Activated T-helper 17 cell treated with anti-CD3 and anti-CD28 coated beads, Interleukin-2, amount 50 U/mL, for 72 hours (primary cell): ENCODE measurements at places on chromosomes 13 and 19.
A peak's percentile ranks its signal among the peaks of the same experiment; 100 is the strongest.

DNA sequence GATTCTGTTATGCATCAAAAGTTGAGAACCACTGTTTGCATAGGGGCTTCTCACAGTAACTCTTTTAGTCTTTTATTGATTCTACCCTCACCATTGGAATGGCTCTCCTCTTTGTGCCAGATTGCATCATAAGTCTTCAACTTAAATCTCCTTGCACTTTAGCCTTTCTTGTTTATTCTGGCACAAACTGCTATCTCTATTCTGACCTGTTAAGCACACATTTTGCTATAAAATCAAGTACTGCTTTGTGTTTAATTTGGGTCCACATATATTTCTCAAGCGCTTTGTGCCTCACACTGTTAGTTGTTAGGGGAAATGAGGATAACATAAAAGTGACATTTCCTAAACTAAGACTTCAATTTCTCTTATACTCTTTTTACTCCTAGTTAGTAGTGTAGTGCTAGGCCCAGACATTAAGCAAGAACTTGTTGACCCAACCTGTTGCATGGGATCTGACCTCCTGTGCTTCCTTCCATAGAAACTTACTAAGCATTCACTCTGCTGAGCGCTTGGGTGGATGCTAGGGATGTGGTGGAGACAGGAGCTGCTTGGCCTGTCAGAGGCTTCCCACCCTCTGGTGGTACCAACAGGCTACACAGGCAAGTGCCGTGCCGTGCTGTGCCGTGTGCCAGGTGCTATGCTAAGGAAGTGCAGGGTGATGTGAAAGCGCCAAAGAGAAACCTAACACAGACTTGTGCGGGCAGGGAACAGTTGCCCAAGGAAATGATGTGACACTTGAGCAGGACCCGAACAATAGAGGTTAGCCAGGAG is 1.2 kb downstream of the UTP14C start:
- no peak for ATAC-seq

GRCh38 chr19:33864311-33864850 is 67.7 kb downstream of the KCTD15 start:
- ATAC-seq, result no peak

DNA sequence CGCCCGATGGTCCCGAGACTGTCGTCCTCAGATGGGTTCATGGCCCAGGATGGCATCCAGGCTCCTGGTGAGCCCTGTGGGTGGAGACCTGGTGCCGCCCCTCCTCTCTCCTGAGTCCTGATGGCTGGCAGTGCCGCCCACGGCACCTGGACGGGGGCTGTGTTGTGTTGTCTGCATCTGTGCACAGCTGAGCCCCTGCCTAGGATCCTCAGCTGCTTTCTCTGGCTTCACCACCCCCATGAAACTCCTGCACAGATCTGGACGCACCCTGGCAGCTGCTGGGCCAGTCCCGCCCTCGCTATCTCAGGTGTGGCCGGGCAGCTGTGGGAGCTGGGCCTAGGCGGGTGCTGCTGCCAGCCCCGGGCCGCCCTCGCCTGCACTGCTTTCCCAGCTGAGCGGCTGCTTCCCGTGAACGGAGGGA is 27.7 kb downstream of the MCF2L start:
- ATAC-seq, result no peak

GRCh38 chr19:18772620-18773587 is 18.2 kb downstream of the COMP start:
- ATAC-seq, result no peak

GRCh38 chr13:85298387-85298924 is 500.8 kb downstream of the SLITRK6 start:
- ATAC-seq, result no peak

- ATAC-seq, result no peak
Measured at GRCh38 chr13:75724752-75725517, 88.8 kb downstream of the LMO7 start.

- ATAC-seq, result peak; percentile 40
Measured at GRCh38 chr13:23776698-23777574, 112.3 kb downstream of the MIPEP start.

- ATAC-seq, result no peak
Measured at GRCh38 chr19:12949363-12950283, 4.0 kb downstream of the RAD23A start.

DNA sequence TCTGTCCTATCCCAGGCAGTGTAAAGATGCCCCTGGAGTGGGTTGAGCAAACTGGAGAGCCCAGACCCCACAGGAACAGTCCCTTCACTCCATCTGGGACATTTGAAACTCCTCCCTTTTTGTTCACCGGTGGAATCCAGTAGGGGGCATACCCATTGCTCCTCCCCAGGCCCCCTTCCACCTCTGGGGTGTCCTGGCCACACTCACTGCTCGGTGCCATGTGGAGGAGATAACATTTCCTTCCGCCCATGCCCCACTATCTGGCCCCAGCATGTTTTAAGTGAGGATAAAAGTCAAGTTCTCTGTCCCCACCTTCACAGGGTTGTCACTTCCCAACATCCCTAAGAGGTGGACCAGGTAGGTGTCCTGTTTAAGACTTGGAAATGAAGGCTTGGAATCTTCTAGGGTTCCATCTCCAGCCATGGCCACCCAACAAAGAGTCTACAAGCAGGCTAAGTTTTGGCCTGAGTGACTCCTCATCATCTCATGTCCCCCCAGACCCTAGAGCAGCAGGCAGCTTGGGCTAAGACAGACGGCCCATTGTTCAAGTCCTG is 9.3 kb downstream of the ZNF526 start:
- ATAC-seq, result no peak

DNA sequence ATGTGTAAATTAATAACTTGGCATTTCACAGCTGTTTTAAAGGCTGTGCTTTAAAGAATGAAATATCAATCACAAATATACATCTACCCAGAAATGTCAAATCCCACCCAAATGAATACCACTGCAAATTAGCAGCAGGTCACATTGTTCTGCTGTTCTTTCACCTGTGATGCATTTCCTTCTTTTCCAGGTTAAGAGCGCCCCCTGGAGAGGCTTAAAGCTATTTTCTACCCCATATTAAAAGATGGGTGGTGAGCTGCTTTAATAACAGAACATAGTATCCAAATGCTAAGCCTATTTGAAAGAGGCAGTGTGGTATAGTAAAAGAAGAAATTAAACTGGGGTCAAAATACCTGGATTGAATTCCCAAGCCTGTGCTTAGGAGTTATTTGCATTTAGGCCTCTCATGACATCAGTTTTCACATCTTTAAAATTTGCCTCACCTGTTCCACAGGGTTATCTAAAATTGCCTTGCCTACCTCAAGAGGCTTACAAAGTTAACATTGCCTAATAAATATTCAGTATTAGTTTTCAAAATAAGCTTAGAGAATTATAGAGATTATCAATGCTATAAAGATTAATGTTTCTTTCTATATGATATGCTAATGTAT is 396.9 kb upstream of the SLITRK5 start:
- ATAC-seq, result no peak

DNA sequence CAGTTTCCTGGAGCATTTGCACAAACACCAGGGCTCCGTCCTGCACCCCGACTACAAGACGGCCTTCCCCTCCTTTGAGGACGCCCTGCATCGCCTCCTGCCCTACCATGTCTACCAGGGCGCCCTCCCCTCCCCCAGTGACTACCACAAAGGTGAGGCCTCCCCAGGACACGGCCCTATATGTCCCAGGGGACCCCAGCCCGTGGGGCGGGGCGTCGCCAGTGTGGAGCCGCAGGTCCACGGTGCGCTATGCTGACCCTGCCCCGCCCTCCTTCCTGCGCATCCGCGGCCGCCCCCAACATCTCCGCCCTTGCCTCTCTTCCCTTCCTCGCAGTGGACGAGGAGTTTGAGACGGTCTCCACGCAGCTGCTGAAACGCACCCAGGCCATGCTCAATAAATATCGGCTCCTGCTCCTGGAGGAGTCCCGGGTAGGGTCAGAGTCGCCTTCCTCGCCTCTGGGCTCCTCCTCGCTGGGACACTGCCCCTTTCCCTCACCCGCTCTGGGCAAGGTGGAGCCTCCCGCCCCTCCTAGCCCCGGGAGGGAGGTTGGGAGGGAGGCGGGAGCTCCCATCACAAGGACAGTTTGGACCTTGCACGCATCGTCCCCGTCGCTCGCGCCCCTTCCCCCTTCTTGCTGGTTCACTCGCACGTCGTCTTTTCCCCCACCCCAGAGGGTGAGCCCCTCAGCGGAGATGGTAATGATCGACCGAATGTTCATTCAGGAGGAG is 14.4 kb upstream of the EHD2 start:
- no peak for ATAC-seq

DNA sequence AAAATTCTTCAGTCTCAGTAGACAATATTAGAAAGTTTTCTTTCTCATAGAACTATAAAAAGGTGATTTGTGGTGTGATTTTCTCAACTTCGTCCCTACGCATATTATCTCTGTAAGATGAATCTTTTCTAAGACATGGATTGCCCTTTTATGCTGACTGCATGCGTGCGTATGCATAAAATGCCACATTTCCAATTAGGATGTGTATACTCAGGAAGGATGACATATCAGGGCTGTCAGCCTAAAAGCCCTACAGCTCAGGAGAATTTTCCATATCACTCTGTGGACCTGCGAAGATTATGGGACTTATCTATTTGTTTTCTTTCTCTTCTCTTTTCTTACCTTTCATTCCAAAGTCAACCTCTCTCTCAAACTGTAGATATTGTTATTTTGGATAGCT is 166.5 kb upstream of the GPC6 start:
- ATAC-seq, result no peak

GRCh38 chr13:111410232-111411021 is 90.0 kb downstream of the TEX29 start:
- ATAC-seq, result no peak

DNA sequence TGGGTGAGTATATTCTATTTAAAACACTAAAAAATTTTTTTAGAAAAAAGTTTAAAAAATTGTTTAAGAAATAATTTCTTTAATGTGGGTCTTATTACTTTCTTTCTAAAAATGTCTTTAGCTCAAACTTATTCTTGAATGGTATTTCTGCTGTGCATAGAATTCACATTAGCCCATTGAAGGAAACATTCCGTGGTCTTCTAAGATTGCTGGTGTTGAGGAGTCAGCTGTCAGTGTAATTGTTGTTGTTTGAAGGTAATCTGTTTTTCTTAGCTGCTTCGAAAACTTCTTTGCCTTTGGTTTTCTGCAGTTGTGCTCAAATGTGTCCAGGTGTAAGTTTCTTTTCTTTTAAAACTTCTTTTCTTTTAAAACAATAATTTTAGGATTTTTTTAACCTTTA is 85.4 kb upstream of the KLF12 start:
- ATAC-seq, result no peak

- no peak for ATAC-seq
Measured at GRCh38 chr13:78182813-78183212, 264.2 kb upstream of the EDNRB start.

GRCh38 chr13:45861322-45861721 is 9.8 kb upstream of the SIAH3 start:
- no peak for ATAC-seq

- no peak for ATAC-seq
Measured at GRCh38 chr19:28424662-28425045, 788.3 kb downstream of the UQCRFS1 start.

DNA sequence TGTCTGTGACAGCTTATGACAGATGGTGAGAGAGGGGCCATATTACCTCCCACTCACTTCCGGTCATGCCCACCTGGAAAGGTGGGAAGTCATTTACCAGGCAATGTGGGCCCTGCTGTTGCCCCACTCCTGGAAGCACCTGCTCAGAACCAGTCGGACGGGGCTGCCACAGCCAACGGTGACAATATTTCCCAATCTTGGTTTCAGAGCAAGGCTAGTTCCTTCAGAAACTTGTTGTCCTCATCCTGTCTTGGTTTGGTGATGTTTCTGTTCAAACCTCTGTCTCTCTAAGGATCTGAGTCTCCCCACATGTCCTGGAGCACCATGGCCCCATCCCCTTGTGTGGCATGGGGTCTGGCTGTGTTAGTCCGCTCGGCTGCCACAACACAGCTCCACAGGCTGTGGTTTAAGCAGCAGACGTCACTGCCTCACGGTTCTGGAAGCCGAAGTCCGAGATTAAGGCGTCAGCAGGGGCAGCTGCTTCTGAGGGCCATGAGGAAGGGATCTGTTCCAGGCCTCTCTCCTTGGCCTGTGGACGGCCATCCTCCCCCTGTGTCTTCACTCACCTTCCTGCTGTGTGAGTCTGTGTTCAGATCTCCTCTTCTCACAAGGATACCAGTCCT is 31.5 kb upstream of the SLC15A1 start:
- ATAC-seq, result no peak

GRCh38 chr13:35139591-35139990 is 197.5 kb downstream of the NBEA start:
- ATAC-seq, result peak; percentile 63

DNA sequence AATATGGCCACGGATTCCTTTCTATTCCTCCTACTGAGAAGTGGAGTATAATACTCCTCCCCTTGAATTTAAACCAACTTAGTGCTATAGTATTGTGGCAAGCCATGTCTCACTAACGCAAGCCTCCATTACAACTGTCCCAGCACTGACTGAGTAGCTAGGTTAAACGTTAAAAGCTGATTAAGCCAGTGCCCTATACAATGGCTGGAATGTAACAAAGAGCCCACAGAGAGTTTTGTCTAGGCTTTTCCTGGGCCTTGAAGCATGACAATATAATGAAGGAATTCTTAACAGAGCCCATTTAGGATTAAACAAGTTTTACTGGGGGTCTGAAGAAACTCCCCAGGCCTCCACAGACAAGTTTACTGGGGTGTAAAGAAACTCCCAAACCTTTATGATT is 254.5 kb upstream of the DACH1 start:
- no peak for ATAC-seq

DNA sequence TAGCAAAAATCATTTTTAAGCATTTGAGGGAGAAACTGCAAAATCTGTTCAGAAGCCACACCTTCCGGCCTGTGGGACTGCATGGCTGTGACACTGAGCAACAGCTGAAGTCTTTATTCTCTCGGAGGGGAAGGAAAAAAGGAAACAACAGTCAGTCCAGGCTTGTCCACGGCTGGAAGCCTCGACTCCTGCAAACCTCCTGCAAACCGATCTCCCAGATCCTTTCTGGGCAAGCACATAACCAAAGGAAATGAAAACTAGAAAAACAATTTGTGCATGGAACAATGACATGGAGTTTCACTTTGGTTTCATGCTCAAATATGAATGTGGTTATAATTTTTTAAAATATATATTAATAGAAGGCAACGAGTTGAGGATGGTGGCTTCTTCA is 1.0 kb downstream of the COL4A1 start:
- ATAC-seq, result no peak

GRCh38 chr13:36453516-36453915 is 21.2 kb downstream of the CCNA1 start:
- no peak for ATAC-seq

GRCh38 chr13:106246242-106246641 is 289.2 kb downstream of the EFNB2 start:
- no peak for ATAC-seq

DNA sequence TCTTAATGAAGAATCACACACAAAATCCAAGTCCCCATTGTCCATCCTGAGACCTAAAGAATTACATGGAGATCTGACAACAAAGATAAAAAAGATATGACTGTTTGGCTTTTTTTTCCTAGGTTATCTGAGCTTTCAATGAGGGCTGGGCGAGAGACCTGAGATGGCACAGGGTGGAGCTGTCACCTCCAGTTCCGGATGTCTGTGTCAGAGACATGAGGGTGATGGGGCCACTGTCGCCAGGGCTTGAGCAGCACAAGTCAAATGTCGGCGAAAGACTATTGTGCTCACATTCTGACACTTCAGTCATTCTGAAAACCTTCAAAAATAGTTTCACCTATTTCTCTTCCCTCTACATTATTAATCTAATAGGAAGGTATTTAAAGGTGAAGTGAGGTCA is 65.7 kb downstream of the SLC7A1 start:
- ATAC-seq, result no peak

GRCh38 chr19:7739801-7740681 is 7.3 kb downstream of the CD209 start:
- ATAC-seq, result no peak
